Small intestine (tissue), 16 donors: ENCODE measurements at places on chromosomes 1 and 21. TPM values are rescaled to one million over a fixed set of nuclear protein-coding genes. Genes with fewer than 3 reads are reported as not detected.

Gene FCER1G
- polyA plus RNA-seq: 11.6 TPM

Gene CSMD2
- polyA plus RNA-seq: under 0.01 TPM

Gene EXO1
- not detected for polyA plus RNA-seq

Gene C1orf226
- 12.9 TPM for polyA plus RNA-seq

Gene TDRD5
- polyA plus RNA-seq: 0.24 TPM

Gene TIE1
- polyA plus RNA-seq: 0.81 TPM

Gene KCNJ10
- 0.25 TPM for polyA plus RNA-seq

GRCh38 chr1:76764638-76765454, 102.4 kb upstream of the ST6GALNAC5 start:
- no peaks in the 10 kb centered on the region for H3K36me3 ChIP-seq
- H3K4me1 ChIP-seq: no peaks in the 10 kb centered on the region
- DNase-seq: no peak
- H3K4me3 ChIP-seq: no peak overlapping the region
- H3K27me3 ChIP-seq: no peaks in the 10 kb centered on the region

GRCh38 chr1:153953859-153954365, 4.5 kb downstream of the CRTC2 start:
- no peak for DNase-seq
- H3K27ac ChIP-seq: no peak overlapping the region
- no peak overlapping the region for H3K4me3 ChIP-seq
- H3K4me1 ChIP-seq: peaks cover 12% of the 10 kb centered on the region
- peaks cover 6% of the 10 kb centered on the region for H3K36me3 ChIP-seq
- no peaks in the 10 kb centered on the region for H3K27me3 ChIP-seq

- no peaks in the 10 kb centered on the region for H3K4me1 ChIP-seq
- H3K27ac ChIP-seq: no peak overlapping the region
- no peaks in the 10 kb centered on the region for H3K27me3 ChIP-seq
- no peak overlapping the region for H3K4me3 ChIP-seq
- no peaks in the 10 kb centered on the region for H3K36me3 ChIP-seq
These were observed 148.0 kb downstream of the TSEN15 start for GRCh38 chr1:184199438-184200085.

- H3K4me3 ChIP-seq: no peak overlapping the region
- no peaks in the 10 kb centered on the region for H3K4me1 ChIP-seq
- DNase-seq: peak; percentile 74
- H3K27ac ChIP-seq: no peak overlapping the region
These were observed 13.4 kb upstream of the NOS1AP start for GRCh38 chr1:162056043-162056442.

- H3K27ac ChIP-seq: no peak overlapping the region
- H3K4me3 ChIP-seq: no peak overlapping the region
- peaks cover 2% of the 10 kb centered on the region for H3K4me1 ChIP-seq
- DNase-seq: no peak
These were observed 60.6 kb downstream of the MYOM3 start for GRCh38 chr1:24051206-24051945.

GRCh38 chr1:14429577-14429976, 168.9 kb upstream of the KAZN start:
- no peaks in the 10 kb centered on the region for H3K27me3 ChIP-seq
- no peak overlapping the region for H3K4me3 ChIP-seq
- H3K36me3 ChIP-seq: no peaks in the 10 kb centered on the region
- no peaks in the 10 kb centered on the region for H3K4me1 ChIP-seq

- H3K27me3 ChIP-seq: no peaks in the 10 kb centered on the region
- no peaks in the 10 kb centered on the region for H3K4me1 ChIP-seq
- no peaks in the 10 kb centered on the region for H3K36me3 ChIP-seq
- no peak for DNase-seq
These were observed 355.4 kb downstream of the PTPRU start for GRCh38 chr1:29591601-29592260.

- peak; percentile 68 for DNase-seq
- peaks cover 4% of the 10 kb centered on the region for H3K4me1 ChIP-seq
- H3K36me3 ChIP-seq: no peaks in the 10 kb centered on the region
- peaks cover 6% of the 10 kb centered on the region for H3K27me3 ChIP-seq
- peak overlapping the region; percentile 65 for H3K4me3 ChIP-seq
These were observed 1.5 kb downstream of the CACHD1 start for GRCh38 chr1:64471218-64472039.

DNA sequence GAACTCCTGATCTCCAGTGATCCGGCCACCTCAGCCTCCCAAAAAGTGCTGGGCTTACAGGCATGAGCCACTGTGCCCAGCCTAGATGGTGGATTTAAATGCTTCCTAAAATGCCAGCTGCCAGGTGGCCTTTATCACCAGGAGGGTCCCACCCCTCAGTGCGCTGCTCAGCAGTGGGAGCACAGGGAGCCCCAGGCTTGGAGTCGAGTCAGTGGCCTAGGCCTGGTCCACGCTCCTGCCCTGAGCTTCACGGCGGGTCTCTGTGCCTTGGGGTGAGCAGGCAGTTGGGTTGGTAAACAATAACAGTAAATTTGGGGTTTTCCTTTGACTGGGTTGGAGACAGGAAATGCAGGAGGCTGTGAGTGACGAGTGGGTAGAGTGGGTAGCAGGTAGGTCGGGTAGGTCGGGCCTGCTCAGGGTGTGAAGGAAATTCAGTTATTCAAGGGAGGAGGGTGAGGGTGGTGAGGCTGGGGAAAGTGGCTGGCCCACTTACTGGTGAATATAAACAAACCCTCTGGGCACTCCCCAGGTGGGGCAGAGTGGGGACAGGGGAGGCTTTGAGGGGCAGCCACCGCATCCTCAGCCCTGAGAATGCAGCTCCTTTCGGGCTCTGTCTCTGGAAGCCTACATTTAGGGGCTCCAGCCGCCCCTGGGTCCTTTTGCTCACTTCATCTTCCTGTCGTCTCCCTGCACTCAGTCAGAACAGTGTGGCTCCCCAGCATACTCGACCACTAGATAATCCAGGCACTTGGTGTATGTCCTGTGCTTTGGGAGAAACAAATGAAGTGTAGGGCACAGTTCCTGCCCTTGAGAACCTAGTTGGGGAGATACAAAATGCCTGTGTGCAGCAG, 33.5 kb upstream of the IL19 start:
- DNase-seq: peak; percentile 27
- H3K4me3 ChIP-seq: no peak overlapping the region
- H3K27ac ChIP-seq: peak overlapping the region; percentile 76
- H3K27me3 ChIP-seq: no peaks in the 10 kb centered on the region
- peaks cover 6% of the 10 kb centered on the region for H3K4me1 ChIP-seq

GRCh38 chr1:36148821-36149236, 457 bp downstream of the TRAPPC3 start:
- no peak for DNase-seq
- H3K4me1 ChIP-seq: peaks cover 3% of the 10 kb centered on the region
- peaks cover 7% of the 10 kb centered on the region for H3K36me3 ChIP-seq
- peak overlapping the region; percentile 86 for H3K4me3 ChIP-seq

DNA sequence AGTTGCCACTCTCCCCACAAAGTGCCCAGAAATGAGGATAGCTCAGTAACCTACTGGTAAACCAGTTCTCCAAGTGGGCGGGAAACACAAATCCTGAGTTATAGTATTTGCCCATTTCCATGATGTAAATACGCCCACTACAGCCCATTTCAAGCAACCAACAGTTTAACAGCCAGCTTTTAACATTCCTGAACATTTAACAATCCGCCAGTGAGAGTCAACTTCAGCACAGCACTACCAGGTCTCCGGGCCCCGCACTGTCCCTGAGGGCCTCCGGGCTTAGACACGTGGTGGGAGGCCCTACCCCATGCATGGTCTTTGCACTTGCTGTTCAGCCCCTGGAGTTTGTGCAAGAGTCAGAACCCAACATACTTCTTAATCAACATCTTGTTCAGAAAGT, 132.0 kb upstream of the CTTNBP2NL start:
- DNase-seq: no peak
- no peak overlapping the region for H3K27ac ChIP-seq
- H3K4me1 ChIP-seq: peaks cover 3% of the 10 kb centered on the region

- H3K27ac ChIP-seq: no peak overlapping the region
- DNase-seq: peak; percentile 57
- H3K4me1 ChIP-seq: peaks cover 6% of the 10 kb centered on the region
- H3K36me3 ChIP-seq: no peaks in the 10 kb centered on the region
- H3K4me3 ChIP-seq: no peak overlapping the region
These were observed 121.2 kb downstream of the TRABD2B start for GRCh38 chr1:47875831-47876586.

DNA sequence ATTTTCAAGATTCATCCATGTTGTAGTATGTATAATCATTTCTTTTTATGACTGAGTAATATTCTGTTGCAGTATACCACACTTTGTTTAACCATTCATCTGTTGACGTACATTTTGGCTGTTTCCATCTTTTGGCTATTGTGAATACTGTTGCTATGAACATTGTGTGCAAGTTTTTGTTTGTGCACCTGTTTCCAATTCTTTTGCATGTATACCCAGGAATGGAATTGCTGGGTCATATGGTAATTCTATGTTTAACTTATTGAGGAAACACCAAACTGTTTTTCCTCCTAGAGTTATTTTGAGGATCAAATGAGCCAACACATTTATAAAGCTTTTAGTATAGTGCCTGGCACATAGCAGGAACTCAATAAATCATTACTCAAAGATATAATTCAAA, 49.2 kb upstream of the MAN1A2 start:
- no peak overlapping the region for H3K4me3 ChIP-seq
- DNase-seq: no peak
- H3K27me3 ChIP-seq: no peaks in the 10 kb centered on the region

DNA sequence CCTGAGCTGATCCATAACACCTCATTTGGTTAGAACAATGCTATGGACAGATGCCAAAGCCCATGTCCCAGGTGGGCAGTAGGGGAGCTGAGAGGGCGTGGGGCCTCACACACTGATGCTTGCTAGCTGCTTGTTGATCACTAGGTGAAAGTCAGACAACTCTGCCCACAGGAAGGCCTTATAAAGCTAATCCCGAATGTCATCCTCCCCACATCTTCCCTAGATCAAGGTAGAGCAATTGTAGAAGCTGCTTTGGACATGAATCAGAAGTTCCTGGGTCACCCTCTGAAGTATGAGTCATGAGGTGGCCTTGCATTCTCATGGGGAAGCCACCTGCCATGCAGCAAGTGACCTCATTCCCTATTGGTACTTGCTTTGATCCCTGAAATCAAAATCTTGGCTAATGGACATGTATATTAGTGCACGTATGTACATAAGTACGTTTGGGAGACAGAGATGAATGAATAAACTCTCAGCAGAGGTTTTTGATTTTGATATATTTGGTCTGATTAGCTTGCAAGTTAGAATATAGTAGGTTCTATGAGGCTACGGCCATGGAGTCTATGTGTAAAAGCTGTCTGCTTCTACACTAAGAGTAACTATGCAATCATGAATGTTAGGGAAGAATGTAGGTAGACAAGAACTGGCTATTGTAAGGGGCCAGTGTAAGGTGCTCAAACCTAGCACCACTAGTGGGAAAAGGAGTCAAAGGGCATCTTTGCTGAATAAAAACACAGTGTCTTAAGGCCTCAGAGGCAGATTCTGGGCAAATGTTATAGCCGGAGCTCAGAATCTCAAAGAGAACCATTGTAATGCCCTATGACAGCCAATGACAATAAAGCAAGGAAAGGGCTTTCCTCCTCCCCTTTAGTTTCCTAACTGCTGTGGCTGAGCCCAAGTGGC, 52.6 kb downstream of the ABCA4 start:
- peak; percentile 29 for DNase-seq
- H3K27me3 ChIP-seq: no peaks in the 10 kb centered on the region
- H3K27ac ChIP-seq: peak overlapping the region; percentile 60
- no peaks in the 10 kb centered on the region for H3K36me3 ChIP-seq

DNA sequence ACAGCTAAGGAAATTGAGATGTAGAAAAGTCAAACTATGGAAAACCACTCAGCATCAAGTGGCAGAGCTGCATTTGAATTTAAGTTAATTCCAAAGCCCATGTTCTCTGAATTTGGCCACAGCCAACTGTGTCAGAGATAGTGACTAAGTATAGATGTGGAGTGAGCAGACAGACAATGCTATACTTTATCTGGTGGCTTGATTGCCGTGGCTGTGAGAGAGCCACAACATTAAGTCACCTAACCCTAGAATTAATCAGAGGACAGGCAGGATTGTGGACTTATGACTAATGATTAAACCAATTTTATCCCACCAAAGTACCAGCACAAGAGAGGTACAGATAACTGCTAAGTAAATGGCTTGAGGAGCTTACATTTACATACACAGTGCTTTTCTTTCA, 209.8 kb downstream of the TPR start:
- H3K36me3 ChIP-seq: no peaks in the 10 kb centered on the region
- no peaks in the 10 kb centered on the region for H3K27me3 ChIP-seq
- DNase-seq: peak; percentile 2
- no peak overlapping the region for H3K27ac ChIP-seq
- H3K4me3 ChIP-seq: no peak overlapping the region

DNA sequence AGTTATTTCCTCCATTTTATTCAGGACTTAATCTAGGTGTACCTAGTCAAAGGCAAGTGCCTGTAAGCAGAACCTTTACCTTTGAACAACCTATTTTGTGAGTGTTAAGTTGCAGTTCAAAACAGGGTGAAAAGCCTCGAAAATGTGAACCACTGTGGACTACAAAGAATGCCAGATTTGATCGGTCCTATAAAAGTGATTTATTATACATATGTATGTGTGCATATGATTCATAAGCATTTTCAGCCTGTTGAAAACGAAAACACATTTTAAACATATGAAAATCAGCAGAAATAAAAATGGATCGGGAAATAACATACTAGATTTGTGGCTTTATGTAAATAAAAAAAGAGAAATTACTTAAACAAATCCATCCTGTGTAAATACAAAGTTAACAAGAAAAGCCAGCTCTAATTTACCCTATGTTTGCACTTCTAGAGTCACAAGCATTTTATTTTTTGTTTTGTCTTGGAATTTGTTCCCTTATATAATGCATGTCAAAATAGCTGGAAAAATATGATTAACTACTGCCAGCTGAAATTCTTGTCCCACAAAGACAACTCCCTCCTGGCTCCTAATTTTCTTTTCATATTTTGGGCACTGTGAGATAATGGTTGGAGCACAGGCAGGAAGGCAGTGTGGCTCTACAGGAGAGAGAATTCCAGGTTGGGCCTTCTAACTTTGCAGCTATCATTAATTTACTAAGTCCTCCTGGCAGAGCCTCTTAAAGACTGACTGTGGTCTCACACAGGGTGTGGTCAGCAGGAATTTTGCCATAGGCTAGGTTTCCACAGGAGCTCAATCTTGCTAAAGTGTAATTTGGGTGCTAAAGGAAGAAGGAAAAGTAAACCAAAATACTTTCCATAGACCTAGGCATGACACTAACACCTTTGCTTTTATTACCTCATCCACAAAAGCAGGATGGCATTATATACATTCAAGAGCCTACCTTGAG, 70.2 kb upstream of the CDC42BPA start:
- H3K27ac ChIP-seq: no peak overlapping the region
- no peak for DNase-seq

DNA sequence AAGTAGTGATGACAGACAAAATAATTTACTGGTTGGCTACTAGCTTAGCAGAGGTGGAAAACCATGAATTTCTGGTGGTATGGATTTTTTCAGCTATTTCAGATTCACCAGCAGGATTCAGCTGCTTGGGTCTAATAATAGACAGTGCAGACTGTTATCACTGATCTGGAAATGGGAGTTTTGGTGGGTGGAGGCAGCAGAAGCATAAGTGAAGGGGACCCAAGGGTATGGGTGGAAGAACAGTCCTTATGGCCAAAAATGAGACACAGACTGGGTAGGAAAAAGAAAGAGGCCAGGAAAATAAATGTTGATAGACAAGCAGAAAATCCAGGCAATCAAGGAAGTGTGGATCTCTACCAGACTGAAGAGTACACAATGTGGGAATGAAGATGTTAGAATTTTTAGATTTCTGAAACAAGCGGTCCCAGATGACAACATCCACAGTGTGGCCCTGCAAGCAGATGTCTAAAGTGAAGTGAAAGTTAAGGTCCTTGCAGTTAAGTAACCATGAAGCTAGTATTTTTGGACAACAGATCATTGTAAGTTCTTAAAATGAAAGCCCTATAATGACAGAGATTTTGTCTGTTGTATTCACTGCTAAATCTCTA, 24.7 kb downstream of the LYST start:
- DNase-seq: no peak
- H3K4me3 ChIP-seq: no peak overlapping the region
- H3K27ac ChIP-seq: no peak overlapping the region
